Neural progenitor cell (in vitro differentiated cells): ENCODE measurements at places on chromosomes 2 and 18. TPM values are rescaled to one million over a fixed set of nuclear protein-coding genes. Genes with fewer than 3 reads are reported as not detected.

- no peak overlapping the region for H3K4me3 ChIP-seq
- H3K4me1 ChIP-seq, result no peaks in the 10 kb centered on the region
- H3K36me3 ChIP-seq, result no peaks in the 10 kb centered on the region
- H3K27ac ChIP-seq, result no peak overlapping the region
- H3K27me3 ChIP-seq, result peaks cover 8% of the 10 kb centered on the region
- DNase-seq, result no peak
Measured at GRCh38 chr2:68366083-68366560, 1.0 kb downstream of the PLEK start.

GRCh38 chr18:60147323-60147722 lies 225.3 kb downstream of the MC4R start:
- no peak for DNase-seq
- no peaks in the 10 kb centered on the region for H3K36me3 ChIP-seq
- no peaks in the 10 kb centered on the region for H3K27me3 ChIP-seq
- H3K4me3 ChIP-seq, result no peak overlapping the region

PLEK gene
- not detected in 2 replicates for total RNA-seq

KCNG3 gene
- total RNA-seq, result 6.8 and 7.8 TPM in 2 replicates

DNA sequence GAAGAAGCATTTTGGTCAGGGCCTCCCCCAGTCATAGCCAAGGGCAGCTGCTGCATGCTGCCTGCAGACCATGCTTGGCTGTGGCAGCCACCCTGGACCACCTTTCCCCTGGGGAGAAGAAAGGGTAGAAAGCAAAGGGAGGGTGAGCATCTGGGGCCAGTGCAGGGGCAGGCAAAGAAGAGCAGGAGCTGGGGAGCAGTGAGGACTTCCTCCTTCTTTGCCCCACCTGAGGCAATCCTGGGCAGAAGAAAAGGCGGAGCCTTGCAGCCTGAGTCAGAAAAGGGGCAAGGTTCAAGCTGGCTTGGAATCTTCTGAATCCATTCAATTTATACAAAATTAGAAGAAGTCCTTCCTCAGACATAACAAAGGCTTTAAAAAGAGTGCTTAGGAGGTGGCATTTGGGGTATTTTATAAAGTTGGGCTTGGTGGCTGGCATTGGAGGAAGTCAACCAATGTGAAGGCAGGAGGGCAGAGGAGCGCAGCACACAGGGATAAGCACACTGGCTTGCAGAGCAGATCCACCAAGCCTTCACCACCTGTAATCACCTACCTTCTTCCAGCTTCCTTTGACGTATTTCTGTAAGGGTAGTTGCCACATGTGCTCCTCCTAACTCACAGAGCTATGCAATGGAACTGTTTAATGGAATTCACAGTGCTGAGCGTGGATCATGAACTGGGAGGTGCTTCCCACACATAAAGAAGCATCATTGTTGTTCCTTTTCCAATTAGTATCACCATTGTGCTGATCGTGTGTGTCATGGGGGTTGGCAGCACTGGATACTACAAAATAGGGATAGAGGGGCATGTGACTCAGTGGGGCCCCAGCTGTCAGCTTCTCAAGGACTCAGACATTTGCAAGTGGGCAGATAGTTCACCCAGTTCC lies 154.4 kb upstream of the EPAS1 start:
- H3K36me3 ChIP-seq, result no peaks in the 10 kb centered on the region
- DNase-seq, result no peak
- no peak overlapping the region for H3K27ac ChIP-seq
